ENCODE measurements at places on chromosomes 12 and 14. TPM values are rescaled to one million over a fixed set of nuclear protein-coding genes. Genes with fewer than 3 reads are reported as not detected.

Gene ADIPOR2
- polyA plus RNA-seq, result 17.5 TPM

Gene PTGER2
- 0.43 TPM for polyA plus RNA-seq

Gene MYH7
- not detected for polyA plus RNA-seq

Gene RNF212B
- not detected for polyA plus RNA-seq

Gene CLEC1B
- polyA plus RNA-seq, result not detected

Gene APOLD1
- 8.7 TPM for polyA plus RNA-seq

DNA sequence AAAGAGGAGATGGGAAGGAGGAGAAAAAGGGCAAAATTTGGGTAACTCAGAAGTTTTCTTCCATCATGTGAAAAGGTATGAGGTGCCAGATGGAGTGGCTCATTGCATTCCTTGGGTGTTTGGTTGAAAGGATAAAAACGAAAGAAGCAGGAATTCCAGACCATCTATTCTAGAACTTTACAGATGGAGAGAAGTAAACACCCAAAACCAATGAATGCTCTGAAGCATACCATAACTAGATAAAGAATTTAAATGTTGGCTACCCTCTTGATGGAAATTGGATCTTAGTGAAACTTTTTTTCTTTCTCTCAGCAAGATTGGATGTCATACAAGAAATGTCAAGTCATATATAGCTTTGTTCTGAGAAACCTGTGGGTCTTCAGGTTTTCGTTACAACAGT is 175.6 kb upstream of the FAR2 start:
- DNase-seq, result no peak

DNA sequence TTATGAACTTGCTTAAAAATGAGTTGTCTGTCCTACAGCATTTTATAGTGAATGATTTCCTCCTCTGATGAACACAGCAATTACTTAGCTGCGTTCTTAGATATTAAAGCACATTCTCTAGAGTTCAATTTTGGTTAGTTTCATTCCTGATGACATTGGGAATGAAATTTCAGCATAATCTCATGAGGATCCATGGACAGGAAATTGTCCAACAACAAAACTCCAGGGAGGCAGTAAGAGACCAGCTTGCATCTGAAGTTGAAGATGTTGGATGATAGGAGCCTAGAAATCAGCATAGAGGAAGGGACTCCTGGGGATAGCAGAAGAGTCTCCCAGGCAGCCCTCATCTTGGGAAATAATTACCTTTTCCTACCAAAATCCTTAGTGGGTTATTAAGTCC is 128.7 kb upstream of the RAP1B start:
- DNase-seq, result no peak

DNA sequence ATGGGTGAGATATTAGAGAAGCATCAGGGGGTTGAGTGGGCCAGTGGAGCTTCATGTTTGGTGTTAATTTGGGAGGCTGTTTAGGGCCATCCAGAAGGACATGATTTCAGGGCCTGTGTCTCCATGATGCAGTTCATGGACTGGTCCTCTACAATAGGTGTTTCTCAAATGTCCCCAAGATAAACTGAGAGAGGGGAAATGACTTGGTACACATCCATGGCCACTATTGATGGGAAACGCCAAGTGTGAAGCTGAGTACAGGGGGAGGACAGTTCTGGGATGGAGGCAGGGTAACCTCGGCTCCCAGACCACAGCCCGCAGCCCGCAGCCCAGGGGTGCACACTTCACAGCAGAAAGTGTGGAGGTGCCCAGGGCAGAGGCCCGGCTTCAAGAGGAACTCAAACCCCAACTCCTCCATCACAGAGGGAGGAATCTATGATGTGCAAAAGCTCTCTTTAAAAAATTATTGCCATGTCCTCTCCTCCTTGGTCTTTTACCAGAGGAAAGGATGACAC is 33.3 kb downstream of the CACNA2D4 start:
- DNase-seq, result no peak

DNA sequence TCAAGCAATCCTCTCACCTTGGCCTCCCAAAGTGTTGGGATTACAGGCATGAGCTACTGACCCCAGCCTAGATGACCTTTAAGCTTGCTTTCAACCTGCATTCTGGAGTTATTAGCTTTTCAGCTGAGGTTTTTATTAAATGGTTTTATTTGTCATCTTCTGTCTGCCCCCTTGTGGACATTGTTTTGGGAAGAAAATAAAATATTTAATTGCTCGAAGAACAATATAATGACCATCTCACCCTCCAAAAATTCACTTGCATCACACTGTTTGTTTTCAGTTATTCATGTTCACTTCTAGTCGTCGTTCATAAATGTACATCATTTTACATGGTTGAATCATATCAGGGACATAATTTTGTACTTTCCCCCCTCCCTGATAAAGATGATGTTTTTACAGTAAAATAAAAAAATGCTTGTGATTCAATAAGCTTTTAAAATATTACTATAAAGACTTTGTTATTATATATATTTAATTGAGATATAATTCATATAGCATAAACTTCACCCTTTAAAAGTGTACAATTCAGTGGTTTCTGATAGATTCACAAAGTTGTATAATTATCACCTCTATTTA is 10.1 kb upstream of the SPATS2 start:
- no peak for DNase-seq

DNA sequence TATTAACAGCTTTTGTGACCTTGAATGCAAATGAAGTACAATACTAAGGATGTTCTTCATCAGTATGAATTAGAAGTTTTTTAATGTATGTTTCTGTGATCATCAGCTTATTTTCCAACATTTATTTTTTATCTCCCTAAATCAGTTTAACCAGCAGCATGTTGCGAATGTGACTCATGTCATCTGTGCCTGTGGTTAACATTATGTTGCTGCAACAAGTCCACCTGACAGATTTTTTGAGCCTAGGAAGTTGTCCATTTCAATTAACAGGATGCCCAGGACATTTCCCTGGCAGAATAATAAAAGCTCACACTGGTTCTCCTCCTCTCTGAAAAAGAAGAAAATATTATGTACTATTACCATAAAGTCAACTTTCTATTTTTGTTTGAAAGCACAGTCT is 155.5 kb downstream of the SYT1 start:
- no peak for DNase-seq

DNA sequence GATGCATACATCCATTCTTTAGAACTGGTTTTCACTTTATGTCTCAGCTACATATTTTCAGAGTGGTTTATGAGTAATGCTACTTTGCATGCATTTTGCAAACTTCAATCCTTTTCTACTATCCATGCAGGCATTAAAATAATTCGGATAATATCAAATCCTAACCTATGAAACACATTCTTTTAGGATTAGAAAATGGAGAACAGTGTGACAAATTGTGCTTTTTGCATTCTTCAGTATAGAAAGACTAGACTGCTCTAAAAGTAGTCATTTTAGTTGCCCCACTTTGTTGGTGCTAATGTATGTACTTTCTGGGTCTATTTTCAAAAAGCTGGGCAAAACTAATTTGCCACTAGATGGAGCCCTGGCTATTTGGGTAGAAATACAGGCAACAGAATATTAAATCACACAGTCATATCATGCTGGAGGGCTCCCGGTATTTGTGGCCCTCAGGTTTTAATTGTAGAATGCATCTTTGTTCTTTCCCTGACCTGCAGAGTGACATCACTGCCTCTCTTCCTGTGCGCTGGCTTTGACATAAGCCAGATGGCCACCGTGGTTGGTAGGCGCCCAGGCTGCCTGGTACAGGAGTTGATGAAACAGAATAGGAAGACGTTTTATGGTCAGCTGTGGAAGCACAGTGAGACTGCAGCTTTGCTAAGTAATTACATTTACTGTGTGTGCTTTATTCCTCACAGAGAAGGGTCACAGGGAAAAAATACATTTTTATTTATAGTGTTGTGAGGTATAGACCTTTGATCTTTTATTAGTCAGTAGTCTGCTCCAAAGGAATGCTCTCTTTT is 28.1 kb downstream of the MSRB3 start:
- no peak for DNase-seq

GRCh38 chr14:24605435-24606190 is 3.9 kb downstream of the GZMH start:
- DNase-seq, result no peak

GRCh38 chr14:73789989-73790581 is 61.5 kb upstream of the PTGR2 start:
- peak; percentile 92 for DNase-seq

- DNase-seq, result no peak
These were observed 140.9 kb downstream of the CCDC91 start for GRCh38 chr12:28331130-28331529.

- DNase-seq, result no peak
These were observed 168.2 kb downstream of the ACSS3 start for GRCh38 chr12:81245907-81246570.

DNA sequence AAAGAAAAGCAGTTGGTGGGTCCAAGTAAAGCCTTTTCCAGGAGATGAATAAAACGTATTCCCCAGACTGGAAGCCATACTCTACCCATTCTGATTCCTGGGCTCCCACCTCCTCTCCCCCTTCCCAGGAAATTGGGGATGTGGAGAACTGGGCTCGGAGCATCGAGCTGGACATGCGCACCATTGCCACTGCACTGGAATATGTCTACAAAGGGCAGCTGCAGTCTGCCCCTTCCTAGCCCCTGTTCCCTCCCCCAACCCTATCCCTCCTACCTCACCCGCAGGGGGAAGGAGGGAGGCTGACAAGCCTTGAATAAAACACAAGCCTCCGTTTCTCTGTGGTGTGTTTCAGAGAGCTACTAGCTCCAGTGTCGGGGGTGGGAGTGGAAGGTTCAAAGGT is 822 bp upstream of the RDH5 start:
- DNase-seq, result no peak

- DNase-seq, result no peak
These were observed 64.2 kb downstream of the ERGIC2 start for GRCh38 chr12:29316752-29317151.

GRCh38 chr14:77761205-77761931 is 412 bp upstream of the SNW1 start:
- peak; percentile 2 for DNase-seq

GRCh38 chr12:6852651-6853354 is 853 bp downstream of the USP5 start:
- DNase-seq, result no peak

DNA sequence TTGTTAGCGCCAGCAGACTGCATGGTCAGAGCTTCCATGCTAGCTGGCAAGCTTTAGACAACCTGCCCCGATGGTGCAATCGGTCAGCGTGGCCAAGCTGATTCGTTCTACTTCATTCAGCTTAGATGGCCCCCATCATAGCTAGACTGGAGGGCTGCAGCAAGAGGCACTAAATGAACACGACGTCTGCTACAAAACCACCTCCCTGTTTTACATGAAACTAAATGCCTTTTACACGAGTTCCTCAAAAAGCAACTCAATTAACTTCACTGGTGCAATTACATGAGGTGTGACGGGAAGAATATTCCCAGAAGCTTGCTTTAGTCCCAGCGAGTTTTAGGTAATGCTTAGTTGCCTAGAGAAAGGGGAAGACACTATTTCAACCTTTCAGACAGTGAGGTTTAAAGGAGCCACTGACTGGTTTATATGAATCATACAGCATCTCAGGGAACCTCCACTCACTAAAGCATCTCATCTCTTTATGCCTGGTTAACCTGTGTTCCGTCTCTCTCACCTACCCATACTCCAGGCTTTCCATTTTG is 8.4 kb downstream of the NIN start:
- no peak for DNase-seq

All from BJ (cell line).